ENCODE measurements at places on chromosomes 13 and 19. TPM values are rescaled to one million over a fixed set of nuclear protein-coding genes. Genes with fewer than 3 reads are reported as not detected.

AKAP11 gene
- 16.4 TPM for polyA plus RNA-seq

FFAR2 gene
- 0.47 TPM for polyA plus RNA-seq

PSG11 gene
- polyA plus RNA-seq = not detected

SHISA7 gene
- not detected for polyA plus RNA-seq

COL5A3 gene
- polyA plus RNA-seq = 1.5 TPM

FAM216B gene
- polyA plus RNA-seq = 0.52 TPM

POSTN gene
- 6.1 TPM for polyA plus RNA-seq

DENND1C gene
- 1.2 TPM for polyA plus RNA-seq

FFAR3 gene
- 0.12 TPM for polyA plus RNA-seq

KLK3 gene
- polyA plus RNA-seq = 0.24 TPM

ATP4A gene
- polyA plus RNA-seq = 0.02 TPM

ELSPBP1 gene
- polyA plus RNA-seq = not detected

FXYD3 gene
- polyA plus RNA-seq = 0.23 TPM

Measured in ovary (tissue), 10 donors.